Endothelial cell of umbilical vein (primary cell): ENCODE measurements at places on chromosomes 7 and 10. TPM values are rescaled to one million over a fixed set of nuclear protein-coding genes. Genes with fewer than 3 reads are reported as not detected.

GRCh38 chr7:151757274-151757673 is 119.6 kb downstream of the PRKAG2 start:
- DNase-seq = no peak

DNA sequence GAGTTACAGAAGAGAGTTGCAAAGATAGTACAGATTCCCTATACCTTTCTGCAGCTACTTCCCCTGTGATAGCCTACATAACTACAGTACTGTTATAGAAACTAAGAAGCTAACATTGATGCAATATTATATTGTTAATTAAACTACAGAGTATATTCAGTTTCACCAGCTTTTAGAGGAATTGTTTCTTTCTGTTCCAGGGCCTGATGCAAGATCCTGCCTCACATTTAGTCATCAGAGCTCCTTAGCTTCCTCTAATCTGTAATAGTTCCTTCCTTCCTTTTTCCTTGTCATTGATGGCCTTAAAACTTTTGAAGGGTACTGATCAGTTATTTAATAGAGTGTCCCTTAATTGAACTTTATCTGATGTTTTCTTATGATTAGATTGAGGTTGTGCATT is 56.8 kb downstream of the SDHAF3 start:
- peak; percentile 11 for DNase-seq

DNA sequence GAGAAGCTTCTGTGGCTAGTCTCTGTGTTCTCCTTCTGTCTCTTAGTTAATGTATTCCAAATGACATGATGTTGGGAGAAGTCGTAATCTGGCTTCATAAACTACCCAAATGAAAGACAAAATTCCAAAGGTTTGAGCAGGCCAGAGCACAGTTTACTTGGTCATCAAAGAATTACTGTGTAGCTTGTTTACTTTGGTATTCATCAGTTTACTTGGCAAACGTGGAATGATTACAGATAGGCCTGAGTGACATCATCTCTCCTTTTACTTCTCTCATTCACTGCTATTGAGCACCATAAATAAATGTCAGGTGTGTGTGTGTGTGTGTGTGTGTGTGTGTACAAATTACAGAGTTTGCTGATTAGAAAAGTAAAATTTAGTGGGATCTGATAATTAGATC is 327.3 kb downstream of the PHTF2 start:
- no peak for DNase-seq

DNA sequence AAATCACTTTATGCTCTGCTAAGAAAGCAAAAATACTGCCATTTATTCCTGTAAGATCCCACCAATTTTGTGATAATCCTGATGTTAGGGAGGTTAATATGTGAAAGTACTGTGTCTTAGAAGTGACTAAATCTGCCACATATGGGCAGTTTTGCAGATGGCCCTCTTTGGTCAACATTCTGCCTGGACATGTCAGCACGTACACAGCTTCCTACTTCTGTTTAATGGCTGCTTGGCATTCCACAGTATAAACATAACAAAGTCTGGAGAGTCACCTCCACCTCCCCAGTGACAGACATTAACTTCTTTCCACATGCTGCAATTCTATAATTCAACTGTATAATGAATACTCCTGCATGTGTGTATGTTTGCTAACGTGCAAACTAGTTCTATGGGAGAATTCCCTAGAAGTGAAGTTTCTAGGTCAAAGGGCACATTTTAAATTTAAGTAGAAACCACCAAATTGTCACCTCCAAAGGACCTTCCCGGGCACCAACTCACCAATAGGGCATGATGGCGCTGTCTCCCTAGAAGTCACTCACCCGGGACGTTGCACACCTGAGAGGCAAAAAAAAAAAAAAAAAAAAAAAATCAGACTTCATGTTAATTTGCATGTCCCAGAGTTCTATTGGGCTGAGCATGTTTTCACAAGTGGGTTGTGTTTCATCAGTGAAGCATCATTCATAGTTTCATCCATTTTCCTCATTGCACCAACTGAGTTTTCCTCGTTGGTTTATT is 38.9 kb downstream of the MKI67 start:
- DNase-seq = peak; percentile 24

- DNase-seq = peak; percentile 97
These were observed at the start of gene HOXA5 for GRCh38 chr7:27143023-27143949. Gene HOXA5 (minus strand): TSS chr7:27143681. CDS start chr7:27143607, 74 bp downstream.

Gene TMEM72
- not detected in 2 replicates for polyA plus RNA-seq

Gene TMEM140
- 17.9 and 21.9 TPM in 2 replicates for polyA plus RNA-seq
